ENCODE measurements at places on chromosomes 2 and 18.

DNA sequence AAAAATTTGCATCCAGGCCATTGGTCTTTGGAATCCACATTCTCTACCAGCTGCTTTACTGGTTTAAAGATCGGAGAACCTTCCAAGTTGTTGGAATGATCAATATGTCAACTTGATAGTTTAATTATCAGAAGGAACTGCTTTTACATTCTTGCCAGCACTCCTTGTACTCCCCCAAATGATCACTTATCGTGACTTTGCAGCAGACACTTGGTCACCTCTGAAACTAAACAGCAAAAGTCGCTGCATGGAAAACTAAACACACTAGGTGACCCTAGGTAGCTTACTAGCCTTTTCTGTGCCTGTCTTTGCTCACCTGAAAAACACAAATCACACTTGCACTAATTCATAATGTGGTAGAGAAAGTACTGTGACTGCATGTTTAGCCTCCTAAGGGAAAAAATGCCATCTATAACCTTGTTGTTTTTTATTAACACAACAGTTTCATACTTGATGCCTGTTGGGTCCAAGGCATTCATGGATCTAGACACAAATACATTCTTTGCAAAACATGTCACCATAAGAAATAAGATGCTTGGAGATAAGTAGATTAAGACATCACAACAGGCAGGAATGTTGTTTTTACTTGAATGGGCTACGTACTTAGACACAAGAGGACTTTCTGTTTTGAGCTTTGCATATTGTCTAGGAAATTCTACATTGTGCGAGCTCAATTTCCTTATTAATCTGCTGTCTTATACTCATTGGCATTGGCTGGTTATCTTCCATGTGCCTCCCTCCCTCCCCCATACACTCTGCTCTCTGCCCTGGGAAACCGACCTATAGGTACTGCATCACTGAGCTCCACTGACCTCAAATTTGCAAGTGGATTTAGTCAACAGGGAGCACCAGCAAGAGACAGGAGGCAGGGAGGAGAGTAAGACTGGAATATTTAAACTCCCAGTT is 219.1 kb upstream of the STK17B start:
- no peak for ATAC-seq

DNA sequence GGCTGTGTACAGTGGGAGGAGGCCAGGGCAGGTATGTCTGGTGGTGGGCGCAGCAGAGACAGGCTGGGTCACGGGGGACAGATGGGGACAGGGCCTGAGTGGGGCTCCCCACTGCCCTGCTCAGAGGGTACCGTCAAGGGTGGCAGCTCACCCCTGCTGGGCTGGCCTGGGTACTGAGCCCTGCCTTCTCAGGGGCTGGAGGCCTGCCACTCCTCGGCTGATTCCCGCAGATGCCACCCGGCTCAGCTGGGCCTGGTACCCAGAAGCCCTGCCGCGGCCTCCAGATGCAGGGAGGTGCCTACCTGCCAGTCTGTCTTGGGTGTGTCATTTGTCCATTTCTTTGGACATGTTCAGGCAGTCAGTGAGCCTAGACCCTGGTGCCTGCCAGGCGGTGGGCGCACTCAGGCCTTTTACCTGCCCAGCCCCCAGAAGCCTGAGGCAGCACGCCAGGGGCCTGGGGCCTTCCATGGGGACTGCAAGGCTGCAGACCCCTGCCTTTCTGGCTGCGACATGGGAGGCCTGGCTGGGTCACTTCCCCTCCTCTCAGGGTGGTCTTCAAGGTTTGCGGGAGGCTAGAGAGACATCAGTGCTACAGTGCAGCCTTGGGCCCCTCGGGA is 3.3 kb downstream of the SNORC start:
- ATAC-seq: no peak

GRCh38 chr2:38409156-38410102 is 32.4 kb upstream of the ATL2 start:
- no peak for ATAC-seq

DNA sequence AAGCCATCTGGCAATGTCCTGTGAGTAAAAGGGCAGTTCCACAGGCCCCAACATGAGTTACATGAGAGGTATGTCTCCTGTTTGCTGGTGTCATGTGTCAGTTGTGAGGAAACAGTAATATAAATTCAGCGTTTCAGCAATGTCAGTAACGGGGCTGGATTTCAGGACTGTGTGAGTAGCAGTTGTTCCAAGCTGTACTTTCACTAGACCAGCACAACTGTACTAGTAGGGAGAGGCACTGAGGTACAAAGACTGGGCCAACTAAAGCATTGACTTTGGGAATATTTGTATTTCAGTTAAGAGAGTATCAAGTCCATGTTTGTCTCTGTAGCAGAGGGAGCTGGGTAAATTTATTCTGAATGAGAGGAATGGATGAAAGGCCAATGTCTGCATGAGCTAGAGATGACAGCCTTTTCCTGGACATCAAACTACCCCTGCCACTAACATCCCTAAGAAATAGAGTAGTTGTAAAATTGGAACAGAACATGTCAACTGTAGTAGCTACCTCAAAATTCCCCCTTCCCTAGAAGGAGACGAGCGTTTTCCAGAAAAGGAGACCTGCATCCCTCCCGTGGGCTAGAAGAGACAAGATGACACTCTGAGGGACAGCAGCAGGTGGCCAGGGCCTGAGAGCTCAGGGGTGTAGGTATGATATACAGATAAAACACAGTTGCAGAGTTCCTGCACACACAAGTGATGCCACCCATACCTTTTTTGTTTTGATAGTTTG is 24.4 kb downstream of the EIF4E2 start:
- ATAC-seq: no peak

DNA sequence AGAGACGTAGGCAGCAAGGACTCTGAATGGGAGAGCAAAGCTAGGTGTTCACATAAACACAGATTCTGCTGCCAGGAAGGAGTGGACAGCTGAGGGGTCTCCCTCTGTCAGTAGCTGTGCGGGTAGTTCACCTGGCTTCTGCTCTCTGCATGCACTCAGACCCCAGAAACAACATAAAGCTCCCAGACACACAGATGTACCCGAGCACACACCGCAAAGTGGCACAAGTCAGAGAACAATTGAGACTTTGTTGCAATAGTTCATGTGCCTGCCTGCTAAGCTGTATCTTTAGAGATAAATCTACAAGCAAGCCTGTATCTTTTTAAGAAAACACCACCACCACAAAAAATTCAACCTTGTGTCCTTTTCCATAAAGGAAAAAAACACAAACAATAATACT is 420.0 kb upstream of the ST6GAL2 start:
- ATAC-seq: no peak

DNA sequence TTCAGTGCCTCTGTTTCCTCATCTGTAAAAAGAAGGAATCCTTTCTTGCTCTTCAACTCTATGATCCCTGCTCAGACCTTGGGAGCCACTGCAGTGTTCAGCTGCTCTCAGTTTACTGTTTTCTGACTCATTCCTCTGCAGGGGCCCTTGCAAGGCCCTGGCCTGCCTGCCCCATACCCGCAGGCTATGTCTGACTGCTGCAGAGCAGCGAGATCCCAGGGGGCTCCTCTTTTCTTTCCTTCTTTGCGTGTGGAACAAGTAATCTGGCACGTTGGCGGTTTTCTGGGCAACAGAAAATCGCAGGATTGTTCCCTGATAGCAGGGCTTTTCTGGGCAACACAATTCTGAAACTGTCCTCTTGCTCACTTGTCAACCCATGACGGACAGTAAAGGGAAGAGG is 376.0 kb downstream of the DCC start:
- ATAC-seq: no peak
